ENCODE measurements at places on chromosomes 12 and 14. TPM values are rescaled to one million over a fixed set of nuclear protein-coding genes. Genes with fewer than 3 reads are reported as not detected.

Gene OTX2
- total RNA-seq = not detected

Gene PUS1
- total RNA-seq = 69.5 TPM

Gene C12orf56
- total RNA-seq = 0.16 TPM

Gene PRR4
- 2.5 TPM for total RNA-seq

Gene TAPBPL
- 45.8 TPM for total RNA-seq

Gene WNT5B
- total RNA-seq = 0.27 TPM

Gene SRRM4
- not detected for total RNA-seq

Gene DEGS2
- total RNA-seq = not detected

Gene HHIPL1
- 0.02 TPM for total RNA-seq

Gene NYNRIN
- total RNA-seq = 0.14 TPM

Gene IRAK3
- total RNA-seq = 0.93 TPM

Gene KLRC3
- total RNA-seq = not detected

Gene M6PR
- 215 TPM for total RNA-seq

Gene PLBD1
- not detected for total RNA-seq

Gene LRRC10
- total RNA-seq = not detected

Gene KRT77
- total RNA-seq = not detected

Gene PMEL
- total RNA-seq = 0.25 TPM

Gene KRT83
- not detected for total RNA-seq
